ENCODE measurements at places on chromosomes 7 and 10. TPM values are rescaled to one million over a fixed set of nuclear protein-coding genes. Genes with fewer than 3 reads are reported as not detected.

Gene CRHR2
- not detected for total RNA-seq

Gene UPK3B
- 10.8 TPM for total RNA-seq

- no peak for DNase-seq
Measured at GRCh38 chr7:37663693-37664092, 19.9 kb upstream of the GPR141 start.

Gene ASB4
- total RNA-seq, result 0.22 TPM

DNA sequence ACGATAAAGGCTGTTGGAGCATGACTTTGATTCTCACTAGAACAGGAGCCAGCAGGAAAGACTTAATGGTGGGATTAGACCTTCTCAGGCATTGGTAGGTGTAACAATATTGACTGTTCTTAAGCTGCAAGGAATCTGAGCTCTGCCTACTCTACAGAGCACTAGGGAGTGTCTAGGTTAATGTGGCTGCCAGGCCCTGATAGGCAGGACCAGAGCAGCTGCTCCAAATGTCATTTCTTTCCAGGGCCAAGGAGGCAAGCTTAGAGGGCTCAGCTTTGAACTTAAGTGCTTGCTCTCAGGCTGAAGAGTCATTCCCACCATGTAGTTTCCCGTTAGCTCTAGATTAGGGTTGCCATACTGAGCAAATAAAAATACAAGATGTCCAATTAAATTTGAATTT, 96.8 kb downstream of the RAB18 start:
- DNase-seq, result no peak

DNA sequence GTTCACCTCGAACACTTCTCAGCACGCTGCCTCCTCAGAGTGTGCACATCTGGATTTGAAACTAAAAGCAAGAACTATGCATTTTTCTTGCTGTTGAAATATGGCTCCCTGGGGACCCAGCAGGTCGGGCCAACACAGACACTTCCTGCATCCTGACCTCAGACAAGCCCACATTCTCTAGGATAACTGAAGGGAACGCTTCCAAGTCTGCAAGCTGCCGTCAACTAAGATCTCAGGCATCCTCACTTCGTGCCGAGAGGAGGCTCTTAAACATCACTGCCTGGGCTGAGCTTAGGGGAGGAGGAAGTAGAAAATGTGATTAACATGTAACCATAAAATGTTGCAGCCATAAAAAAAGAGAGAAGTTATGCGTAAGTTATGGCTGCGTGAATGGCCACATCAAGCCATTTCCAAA, 65.5 kb downstream of the PYROXD2 start:
- DNase-seq, result no peak

DNA sequence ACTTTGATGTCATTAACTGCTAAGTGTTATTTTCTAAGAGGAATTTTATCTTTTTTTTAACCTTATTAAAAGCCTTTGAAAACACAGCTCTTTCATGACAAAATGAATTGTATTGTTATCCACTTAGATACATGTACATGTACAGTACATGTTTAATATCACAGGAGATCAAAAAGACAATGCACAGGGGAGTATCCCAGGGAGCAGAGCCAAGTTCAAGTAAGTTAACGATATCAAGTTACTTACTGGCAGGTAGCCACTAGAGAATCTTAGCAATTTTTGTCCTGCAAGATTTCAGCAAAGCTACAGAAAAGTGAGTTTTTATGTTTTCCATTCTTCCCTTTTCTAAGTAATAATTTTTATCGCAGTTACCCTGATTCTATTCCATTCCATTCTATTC, 33.9 kb upstream of the ARL4A start:
- no peak for DNase-seq

DNA sequence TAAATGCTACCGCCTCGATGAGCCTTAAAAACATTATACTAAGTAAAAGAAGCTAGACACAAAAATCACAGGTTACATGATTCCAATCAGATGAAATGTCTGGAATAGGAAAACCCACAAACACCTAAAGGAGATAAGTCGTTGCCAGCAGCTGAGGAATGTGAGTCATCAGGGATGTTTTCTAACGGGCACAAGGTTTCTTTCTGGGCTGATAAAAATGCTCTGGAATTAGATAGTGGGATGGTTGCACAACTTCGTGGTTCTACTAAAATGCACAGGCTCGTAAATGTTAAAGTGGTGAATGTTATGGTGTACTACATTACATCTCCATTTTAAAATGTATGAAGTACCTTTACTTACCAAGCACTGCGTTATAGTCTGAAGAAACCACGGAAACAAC, 9.7 kb downstream of the ABLIM1 start:
- no peak for DNase-seq

Measured in thyroid gland (tissue), 4 donors.